ENCODE measurements at places on chromosomes 2 and 18.

- DNase-seq = no peak
These were observed 755 bp downstream of the NEUROD1 start for GRCh38 chr2:181679544-181679979.

DNA sequence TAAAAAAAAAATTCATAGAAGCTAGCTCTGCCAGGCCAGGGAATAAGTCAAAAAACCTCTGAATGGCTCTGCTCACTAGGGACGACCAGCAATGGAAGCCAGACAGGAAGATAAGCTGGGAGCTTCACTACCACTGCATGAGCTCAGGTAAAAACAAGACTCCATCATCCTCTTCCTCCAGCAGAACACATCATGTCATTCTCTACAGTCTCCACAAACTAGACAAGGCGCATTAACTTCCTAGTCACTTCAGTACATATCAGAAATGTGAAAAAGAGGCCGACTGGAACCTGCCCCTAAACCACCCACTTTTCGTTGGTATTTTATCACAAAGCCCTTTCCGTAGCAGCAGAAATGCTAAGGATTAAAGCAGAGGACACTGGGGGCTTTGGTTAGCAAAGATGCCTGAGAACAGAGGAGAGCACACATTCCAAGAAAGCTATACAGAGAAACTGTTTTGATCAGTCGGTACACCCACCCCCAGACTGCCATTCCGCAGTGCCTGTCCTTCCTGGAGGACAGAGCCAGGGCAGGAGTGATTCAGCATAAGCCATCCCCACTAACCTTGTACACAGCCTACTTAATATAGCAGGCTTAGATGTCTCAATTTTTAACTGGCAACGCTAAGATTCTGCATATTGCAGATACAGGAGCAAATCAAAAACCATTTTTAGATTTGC lies 53.4 kb downstream of the AAK1 start:
- no peak for DNase-seq

GRCh38 chr2:120094795-120095194 lies 81.9 kb downstream of the EPB41L5 start:
- DNase-seq = no peak

DNA sequence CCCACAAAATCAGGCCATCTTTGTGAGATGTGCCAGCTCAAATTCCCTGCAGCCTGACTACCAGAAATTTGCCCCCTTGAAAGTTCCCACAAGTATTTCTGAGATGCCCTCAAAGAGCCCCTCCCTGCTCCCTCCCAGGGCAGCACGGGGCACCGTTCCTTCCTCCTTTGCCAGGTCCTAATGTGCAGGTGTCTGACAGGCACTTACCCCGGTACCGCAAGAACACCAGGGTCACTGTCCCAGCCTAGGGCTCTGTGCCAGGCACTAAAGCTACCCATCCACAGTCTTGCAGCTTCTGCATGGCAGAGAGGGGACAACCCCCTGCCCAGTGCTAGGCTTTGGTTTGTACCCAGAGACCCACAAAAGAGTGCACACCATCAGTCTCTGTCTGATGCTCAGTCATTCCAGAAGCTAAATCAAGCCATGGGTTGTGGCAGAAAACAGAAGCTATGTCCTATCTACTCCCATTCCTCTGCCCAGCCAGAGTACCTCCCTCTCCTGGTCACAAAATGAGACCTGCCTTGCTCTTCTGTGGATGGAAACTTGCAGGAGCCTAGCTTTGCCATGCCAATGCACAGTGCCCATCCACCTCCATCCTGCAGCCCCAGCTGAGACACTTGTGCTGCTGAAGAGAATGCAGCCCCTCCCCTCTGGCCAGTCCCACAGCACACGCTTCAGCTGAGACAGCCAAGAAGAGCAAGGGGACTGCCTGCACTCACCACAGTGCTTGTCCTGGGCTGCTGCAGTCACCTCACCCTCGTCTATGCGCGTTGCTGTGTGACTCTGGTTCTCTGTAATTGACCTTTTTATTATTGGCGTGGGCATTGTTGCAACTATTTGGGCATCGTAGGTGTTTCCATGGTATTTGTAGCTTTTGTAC lies 48.7 kb downstream of the INPP5D start:
- DNase-seq = no peak

DNA sequence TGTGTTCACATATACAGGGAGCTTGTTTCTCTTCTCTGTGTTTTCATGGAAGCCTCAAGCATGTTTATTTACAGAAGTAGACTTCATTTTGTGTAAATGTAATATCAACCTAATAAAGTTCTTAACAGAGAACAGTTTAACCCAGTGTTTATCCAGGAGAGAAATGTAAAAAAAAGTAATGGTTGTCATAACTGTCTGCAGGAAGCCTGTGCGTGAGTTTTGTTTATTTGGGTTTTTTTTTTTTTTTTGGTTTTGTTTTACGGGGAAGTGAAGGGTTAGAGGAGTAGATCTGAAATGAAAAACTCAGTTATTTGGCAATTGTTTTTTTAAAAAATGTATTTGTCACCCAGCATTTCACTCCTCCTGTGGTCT lies 124.7 kb downstream of the RAPGEF4 start:
- DNase-seq = no peak

- DNase-seq = no peak
These were observed 98.5 kb downstream of the CELF4 start for GRCh38 chr18:37467002-37467662.

DNA sequence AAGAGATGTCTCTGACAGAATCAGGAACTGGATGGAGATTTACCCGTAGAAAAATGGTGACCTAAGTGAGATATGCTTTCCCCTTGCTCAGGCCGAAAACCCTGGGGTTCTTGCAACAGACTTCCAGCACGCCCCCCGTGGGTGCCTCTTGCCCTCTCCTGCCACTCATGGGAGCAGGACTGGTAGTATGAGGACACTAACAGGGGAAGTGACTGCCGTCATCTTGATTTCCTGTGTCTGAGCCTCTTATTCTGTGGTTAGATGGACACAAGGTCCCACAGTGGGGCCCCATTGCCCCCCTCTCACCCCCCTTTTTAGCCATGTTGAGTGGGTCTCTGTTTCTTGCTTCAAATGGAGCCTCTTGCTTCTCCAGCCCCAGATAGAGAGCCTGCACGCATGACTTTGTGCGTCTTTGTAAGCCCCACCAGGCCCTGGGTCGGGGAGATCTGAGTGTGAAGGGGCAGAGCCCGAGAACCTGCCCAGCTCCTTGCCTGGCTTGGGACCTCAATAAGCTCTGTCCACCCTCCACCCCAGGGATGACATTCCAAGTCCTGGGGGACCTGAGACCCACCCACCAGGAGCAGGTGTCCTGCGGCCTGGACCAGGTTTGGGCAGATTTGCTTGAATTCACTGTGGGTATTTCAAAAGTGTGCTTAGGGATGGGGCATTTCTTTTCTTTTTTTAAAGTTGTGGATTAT lies 12.6 kb downstream of the GNLY start:
- DNase-seq = peak; percentile 93

GRCh38 chr2:121203591-121204249 lies 81.3 kb downstream of the TFCP2L1 start:
- DNase-seq = peak; percentile 49

DNA sequence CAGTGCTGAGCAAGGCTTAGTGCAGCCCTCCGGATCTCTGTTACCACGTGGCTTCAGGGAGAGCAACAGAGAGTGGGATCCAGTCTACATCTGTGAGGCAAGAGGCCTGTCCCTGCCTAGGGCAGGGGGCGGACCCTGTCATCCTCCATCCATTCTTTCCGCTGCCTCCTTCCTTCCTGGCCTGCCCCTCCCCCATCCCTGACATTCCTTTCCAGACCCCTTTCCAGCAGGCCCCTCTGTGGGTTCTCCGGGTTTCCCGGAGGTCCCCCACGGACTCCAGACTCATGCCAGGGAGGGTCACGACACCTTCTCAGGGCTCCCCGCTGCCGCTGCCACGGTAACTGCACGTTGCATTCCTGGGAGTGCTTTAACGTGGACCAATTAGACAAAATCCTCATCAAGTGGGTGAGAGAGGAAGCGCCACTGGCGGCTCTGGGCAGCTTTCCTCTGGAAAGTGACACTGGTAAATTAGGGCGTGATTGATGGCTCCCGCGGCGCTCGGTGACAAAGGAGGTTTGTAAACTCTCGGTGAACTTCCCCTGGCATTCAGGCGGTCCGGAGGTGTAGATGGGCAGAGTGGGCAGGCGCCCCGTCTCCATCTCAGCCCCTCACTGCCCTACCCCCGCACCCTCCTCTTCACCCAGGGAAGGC lies 11.4 kb downstream of the ATOH8 start:
- peak; percentile 64 for DNase-seq

- DNase-seq = no peak
These were observed 76.8 kb downstream of the ACKR3 start for GRCh38 chr2:236646441-236646840.

DNA sequence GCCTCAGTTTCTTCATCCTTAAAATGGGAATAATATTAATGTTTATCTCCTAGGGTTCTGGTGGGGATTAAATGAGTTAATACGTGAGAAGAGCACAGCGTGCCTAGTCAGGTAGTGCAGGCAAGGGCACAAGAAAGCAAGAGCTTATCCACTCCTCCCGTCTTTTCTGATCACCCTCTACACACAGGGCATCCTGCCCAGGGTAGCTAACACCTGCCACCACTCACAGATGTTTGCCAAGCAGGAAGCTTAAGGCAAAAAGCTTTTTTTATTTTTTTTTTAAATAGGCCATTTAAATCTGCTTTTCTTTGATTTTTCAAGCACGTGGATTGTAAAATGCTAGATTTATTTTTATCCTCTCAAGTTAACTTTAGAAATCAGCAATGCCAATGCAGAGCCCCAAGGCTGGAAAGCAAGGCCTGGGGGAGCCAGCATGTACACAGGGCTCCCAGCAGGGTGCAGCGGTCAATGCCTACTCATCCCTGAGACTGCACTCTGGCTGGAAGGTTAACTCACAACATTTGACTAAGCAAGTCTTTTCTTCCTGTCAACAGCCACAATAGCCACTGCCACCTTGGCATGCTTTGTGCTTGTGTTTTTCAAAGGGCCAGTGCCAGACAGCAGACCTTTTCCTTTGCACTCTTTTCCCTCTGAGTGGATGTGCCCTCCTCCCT lies 86.5 kb upstream of the ACAA2 start:
- DNase-seq = peak; percentile 3

DNA sequence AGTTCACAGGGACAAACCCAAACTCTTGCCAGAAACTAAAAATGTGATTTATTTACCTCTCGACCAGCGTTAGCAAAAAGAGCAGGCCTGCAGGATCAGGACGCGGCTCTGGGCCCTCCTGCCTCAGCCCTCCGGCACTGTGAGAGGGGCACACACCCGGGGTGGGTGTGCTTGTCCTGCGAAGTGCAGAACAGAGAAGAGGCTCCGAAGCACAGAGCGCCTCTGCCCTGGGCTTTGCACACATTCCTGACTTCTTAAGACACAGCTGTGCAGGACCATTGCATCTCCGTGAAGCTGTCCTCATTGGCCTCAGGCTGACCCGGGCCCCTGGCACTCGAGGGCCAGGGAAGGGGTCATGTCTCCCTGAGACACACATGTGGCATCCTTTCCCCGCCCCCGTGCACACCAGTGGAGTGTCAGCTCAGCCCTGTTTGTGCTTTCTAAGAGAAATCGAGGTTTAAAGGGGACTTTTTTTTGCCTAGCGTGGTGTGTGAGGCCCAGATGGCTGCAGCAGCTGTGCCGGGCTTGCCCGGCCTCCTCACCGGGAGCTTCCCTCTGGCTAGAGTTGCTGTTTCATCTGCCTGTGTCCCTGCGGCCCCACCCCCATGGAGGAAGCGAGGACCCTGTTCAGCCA lies 9.9 kb upstream of the NFATC1 start:
- no peak for DNase-seq

GRCh38 chr18:74928194-74928968 lies 280.6 kb downstream of the PTGR3 start:
- DNase-seq = no peak

DNA sequence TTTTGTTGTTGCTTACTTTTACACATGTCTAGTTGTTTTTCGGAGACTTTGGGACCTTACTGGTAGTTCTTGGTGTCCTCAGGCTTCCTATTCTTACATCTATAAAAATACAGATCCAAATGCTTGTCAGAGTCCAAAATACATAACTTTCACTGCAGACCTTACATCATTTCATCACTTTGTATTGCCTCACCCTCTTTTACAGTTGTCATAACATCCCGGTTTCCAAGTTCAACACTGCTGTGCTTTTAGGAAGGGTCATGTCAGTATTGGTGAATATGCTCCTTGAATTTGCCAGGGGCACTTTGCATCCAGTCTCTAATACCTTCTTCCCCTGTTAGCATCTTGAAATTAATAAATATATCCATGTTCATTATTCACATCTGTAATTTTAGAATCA lies 518.2 kb upstream of the RAB12 start:
- no peak for DNase-seq

GRCh38 chr2:45884126-45884525 lies 232.7 kb downstream of the PRKCE start:
- no peak for DNase-seq

GRCh38 chr2:84811839-84812431 lies 68.9 kb downstream of the TRABD2A start:
- DNase-seq = no peak

- peak; percentile 54 for DNase-seq
These were observed 1.7 kb downstream of the TBC1D8 start for GRCh38 chr2:101149241-101150192.

- peak; percentile 1 for DNase-seq
These were observed 568.9 kb upstream of the ACVR2A start for GRCh38 chr2:147275943-147276342.

- DNase-seq = peak; percentile 37
These were observed 189.8 kb downstream of the SNTG2 start for GRCh38 chr2:1140389-1141003.

DNA sequence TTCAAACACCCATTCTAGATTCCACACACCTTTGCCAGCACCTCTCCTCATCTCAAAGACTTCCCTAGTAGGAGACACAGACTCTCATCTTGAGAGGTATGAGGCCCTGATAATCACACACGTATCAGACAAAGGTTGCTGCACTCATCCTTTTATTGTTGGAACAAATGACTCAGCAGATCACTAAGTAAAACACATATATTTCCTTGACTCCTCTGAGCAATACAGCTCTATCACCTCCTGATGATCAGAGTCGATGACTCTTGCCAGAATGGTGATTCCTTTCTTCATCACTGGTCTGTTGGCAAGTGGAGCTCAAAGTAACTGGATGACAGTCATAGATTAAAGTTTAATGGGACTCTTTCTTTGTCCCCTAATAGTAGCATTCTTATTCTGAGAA lies 1049.2 kb upstream of the ZEB2 start:
- DNase-seq = no peak

DNA sequence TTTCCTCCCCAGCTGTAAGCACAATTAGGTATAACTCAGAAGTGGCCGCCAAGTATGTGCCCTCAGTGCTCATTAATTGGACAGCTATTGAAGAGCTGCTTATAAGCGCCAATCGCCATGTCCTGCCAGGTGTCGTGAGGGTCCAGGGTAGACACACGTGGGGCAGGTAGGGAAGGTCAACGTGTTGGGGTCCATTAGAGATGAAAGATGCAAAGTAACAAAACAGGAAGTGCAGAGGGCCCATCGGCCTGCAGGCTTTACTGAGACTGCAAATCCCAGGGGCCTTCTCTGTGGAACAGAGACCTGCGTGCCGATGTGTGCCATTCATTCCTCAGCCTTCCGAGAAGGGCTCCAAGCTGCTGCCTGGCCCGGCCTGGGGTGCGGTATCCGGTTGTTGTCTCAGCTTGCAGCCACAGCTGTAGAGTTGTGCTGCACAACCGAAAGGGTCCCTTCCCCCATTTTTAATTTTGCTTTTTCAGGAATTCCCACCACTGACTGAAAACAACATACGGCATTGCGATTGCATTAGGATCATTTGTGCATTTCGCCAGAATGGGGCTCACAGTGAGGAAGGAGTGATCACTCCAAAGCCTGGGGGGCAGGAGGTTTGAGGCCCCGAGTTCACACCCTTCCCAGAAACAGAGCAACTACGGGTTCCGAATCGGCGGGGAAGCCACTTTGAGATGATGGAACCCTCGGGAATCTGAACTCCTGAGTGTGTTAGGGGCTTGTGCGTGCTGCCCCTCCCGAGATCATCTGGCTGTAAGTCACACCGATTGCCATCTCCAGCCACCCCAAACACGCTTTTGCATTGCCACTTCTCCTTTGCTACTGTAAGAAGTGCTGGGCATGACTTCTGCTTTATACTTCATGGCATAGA lies 94.3 kb downstream of the TSHZ1 start:
- DNase-seq = no peak
